ENCODE measurements at places on chromosomes 12 and 14. TPM values are rescaled to one million over a fixed set of nuclear protein-coding genes. Genes with fewer than 3 reads are reported as not detected.

DNA sequence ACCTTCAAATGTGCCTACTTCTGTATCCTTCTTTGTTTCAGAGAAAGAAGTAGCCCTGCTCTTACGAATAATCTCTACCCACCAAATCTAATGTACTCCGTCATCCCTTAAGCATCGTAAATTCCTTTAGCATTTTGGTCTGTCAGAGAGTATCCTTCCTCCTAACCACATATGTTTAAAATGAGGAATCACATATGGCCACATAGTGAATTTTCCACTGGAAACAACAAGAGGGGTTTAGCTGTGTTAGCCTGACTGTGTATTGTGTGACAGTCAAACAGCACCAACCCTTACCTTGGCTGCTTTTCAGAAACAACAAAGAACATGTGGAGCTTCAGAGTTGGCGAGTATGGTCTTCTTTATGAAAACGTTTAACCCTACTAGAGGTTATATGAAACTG lies 5.5 kb downstream of the LUM start:
- no peak for DNase-seq

Gene NOVA1
- 0.87 TPM for total RNA-seq

Gene TAS2R42
- total RNA-seq: not detected

GRCh38 chr14:77133720-77134338 lies 7.8 kb downstream of the ZDHHC22 start:
- DNase-seq: peak; percentile 57
